ENCODE measurements at places on chromosomes 1 and 21.
A peak's percentile ranks its signal among the peaks of the same experiment; 100 is the strongest.

DNA sequence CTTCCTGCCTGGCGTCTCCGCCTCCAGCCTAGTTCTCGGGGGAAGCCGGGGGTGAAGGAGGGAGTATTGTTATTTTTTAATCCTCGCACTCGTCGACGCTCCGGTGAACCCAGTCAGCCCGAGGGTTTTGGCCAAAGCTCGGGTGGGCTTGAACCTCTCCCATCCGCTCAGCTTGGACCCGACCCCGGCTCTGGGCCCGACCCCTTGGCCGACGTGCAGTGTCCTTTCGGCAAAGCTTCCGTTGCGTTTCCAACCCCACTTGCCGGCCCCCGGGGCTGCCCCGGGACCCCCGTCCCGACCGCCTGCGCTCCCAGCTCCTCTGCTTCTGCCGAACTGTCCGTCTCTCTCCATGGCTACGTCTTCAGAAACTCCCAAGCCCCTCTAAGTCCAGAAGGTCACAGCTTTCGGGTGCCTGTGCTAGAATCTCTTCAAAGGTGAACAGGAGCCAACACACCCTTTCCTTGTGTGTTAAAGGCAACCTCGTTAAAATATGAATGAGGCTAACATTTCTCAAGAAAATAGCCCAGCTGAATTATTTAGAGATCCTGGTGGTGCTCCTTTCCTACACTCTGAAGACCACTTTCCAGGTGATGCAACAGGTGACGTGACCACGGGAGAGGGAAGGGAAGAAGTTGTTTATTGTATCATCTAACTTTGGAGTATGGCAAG lies 647 bp downstream of the DESI2 start:
- no peak for DNase-seq

DNA sequence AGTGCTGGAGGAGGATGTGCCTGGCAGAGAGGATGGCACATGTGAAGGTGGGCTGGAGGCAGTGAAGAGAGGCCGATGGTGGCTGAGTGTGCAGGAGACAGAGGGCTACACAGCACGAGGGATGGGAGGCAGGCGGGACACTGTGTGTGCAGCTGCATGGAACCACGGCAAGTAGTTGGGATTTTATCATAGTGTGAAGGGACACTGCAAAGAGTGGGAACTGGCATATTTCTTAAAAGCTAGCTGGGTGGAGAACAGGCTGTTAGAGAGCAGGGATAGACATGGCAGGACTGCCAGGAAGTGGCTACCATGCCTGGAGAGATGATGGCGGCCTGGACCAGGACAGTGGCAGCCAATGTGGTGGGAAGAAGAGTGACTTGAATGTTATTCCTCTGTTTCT lies 102.4 kb upstream of the TLR5 start:
- no peak for DNase-seq

GRCh38 chr1:241130881-241131280 lies 226.1 kb downstream of the RGS7 start:
- no peak for DNase-seq

DNA sequence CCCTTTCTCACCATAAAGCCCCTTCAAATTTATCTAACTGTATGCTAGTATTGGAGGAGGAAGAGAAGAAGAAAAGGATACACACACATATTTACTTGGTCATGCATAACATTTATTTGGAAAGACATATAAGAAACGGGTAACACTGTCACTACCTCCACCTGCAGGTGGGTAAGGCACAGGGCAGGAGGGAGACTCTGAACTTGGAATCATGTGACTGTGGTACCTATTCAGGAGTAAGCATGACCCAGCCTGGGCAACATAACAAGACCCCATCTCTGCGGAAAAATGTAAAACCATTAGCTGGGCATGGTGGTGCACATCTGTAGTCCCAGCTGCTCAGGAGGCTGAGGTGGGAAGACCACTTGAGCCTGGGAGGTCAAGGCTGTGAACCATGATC lies 1.4 kb upstream of the PADI6 start:
- no peak for DNase-seq

DNA sequence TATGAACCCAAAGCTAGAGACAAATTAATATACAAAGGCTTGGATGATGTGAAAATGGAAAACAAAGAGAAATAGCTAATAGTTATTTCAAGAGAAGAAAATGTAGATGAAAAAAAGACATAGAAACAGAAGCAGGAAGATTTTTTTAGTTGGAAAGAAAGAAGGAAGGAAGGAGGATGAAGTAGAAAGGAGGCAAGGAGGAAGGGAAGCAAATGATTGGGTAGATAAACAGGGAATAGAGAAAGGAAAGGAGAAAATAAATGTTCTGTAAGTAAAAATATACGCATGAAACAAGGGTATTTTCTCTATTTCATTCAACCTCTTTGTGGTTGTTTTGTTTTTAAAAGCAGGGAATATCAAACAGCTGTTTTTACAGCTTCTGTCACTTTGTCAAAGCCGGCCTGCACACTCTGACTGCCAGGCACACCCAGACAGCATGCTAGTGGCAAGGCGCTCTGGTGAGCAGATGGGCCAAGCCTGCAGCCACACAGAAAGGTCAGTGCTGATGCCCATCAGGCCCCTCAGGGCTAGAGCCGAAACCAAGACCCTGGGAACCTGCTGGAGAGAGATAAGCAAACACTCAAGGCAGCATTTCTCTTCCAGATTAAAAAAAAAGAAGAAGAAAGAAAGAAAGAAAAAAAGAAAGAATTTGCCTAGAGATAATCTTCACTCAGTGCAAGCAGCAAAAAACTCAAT lies 72.9 kb upstream of the CTTNBP2NL start:
- DNase-seq = no peak

DNA sequence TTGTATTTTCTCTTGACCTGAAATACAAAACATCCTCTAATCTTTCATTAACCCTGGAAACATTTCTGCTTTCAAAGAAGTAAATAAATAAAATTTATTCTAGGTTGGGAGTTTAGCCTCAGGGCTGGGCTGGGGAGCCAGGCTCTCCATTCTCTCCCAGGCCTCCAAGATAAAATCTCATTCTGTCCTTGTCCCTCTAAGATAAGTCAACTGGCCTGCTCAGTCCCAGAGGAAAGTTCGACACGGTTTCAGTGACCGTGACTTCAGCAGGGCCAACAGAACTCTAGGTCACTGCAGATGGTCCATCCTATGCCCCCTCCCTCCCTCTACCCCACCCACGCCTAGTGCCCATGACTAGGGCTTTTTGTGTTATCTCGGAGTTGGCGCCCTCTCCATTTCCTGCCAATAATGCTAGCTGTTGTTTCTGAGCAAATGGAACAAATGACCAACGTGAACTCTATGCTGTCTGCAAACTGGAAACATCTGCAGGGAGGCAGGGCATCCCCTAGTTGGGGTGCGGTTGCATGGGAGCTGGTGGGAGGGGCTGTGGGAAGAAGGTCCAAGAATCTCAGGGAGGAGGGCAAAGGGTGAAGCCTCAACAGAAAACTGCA lies 10.1 kb upstream of the ADORA3 start:
- DNase-seq = no peak

GRCh38 chr1:156134716-156135435 lies 18.5 kb upstream of the SEMA4A start:
- DNase-seq = no peak

DNA sequence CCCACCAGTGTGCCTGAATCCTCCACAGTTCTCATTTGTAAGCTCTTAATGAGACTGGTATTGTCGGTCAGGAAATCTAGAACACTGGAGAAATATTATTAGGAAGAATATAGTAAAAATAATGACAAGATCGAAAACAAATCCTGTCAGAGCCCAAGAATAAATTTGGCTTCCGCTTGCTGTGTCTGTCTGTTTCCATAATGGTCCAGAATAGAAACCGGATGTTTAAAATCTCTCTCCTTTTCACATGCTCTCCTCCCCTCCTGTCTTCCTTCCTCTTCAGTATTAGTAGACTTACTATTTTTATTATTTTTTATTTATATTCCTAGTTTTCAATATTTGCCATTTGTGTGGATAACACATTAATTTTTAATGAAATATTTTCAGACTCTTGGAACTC lies 187.7 kb downstream of the SDCCAG8 start:
- no peak for DNase-seq

DNA sequence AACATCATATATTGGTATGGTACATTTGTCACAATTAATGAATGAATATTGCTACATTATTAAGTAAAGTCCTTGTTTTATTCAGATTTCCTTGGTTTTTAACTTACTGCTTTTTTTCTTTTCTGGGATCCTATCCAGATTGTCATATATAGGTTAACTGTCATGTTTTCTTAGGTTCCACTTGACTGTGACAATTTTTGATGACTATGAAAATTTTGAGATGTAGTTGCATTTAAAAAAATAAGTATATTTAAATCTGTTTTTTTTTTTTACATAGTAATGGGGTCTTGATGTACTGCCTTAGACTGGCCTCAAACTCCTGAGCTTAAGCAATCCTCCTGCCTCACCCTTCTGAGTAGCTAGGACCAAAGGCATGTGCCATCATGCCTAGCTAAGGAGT lies 76.8 kb downstream of the ATP6V1G3 start:
- DNase-seq = no peak

DNA sequence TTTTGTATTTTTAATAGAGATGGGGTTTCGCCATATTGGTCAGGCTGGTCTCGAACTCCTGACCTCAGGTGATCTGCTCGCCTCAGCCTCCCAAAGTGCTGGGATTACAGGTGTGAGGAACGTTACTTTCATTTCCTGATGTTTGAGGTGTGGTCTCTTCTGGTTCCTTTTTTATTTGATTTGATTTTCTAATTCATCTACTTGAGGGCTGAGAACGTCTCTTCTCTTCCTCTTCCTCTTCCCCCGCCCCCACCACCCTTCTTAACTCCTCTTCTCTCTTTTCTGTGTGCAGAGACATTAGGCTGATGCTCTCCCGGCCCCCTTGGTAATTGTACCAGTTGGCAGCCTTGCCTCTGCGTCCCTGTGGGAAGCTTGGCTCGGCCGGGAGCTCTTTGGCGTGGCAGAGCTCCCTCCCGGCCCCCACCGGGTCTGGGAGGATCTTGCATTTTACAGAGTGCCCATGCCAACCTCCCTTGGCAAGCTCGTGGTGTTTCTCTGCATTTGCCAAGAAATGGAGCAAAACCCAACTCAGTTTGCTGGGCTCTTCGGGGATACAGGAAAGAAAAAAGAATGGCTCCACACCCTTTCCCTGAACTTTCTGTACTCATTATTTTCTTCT lies 19.9 kb downstream of the CRYAA start:
- DNase-seq = no peak

- DNase-seq = no peak
Observed at GRCh38 chr1:23116921-23117699, 51.5 kb downstream of the LUZP1 start.

GRCh38 chr1:173190101-173190936 lies 16.8 kb downstream of the TNFSF4 start:
- no peak for DNase-seq

DNA sequence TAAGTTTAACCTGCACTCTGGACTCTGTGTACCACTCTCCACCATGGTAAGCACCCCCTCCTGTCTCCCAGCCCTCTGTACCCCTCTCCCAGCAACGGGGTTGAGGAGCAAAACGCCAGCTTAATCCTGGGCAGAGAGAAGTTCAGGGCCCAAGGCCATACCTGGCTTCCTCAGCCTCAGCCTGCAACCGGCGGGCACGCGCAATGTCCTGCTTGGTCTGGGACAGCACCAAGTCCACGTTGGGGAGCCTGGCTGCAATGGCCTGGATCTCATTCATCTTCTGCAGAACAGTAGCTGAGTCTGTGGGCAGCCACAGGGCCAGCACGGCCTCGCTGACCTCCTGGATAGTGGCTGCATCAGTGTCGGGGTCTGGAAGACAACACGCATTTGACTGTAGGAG lies 33.9 kb downstream of the LAMB3 start:
- DNase-seq = no peak

DNA sequence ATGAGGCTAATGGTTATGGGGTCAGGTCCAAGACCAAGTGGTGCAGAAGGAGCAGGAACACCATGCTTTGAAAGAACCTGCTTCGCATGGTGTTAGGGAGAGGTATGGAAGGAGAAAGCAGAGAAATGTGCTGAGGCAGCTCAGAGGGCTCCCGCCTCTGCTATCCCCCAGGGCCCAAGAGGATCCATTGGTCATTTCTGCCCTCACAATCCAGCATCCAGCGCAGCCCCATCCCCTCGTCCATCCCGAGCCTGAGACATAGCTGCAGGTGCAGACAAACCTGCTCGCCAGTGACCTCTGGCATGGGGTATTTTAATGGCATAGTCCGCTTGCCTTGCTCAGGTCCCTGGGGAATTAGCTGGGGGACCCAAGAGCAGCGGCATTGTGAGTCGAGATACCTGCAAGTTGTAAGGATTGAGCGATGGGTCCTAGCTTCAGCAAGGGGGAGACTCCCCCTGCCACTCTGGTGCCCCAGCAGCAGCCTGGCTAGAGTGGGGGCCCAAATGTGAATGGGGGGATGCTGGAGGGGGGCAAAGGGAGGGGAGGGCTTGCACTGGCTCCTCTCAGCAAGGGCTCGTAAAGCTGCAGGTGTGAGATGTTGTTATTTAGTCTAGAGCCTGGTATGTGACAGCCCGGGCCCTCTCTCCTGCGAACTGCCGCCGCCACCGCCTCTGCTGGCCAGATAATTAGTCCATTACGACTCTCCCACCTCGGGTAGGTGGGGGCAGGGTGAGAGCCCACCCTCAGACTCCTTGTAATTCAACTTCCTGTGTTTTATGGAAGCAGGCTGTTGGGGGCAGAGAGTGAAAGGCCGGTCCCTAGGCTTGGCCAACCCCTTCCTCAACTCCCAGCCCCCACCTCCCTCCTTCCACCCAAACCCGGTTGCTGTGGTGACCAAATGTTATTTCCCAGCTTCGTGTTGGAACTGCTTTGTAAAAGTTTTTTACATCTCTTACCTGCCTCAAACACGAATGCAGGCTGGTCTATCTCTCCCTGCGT lies 118.8 kb downstream of the RNF220 start:
- DNase-seq = no peak

GRCh38 chr1:54965624-54966340 lies 14.6 kb upstream of the TMEM61 start:
- no peak for DNase-seq

DNA sequence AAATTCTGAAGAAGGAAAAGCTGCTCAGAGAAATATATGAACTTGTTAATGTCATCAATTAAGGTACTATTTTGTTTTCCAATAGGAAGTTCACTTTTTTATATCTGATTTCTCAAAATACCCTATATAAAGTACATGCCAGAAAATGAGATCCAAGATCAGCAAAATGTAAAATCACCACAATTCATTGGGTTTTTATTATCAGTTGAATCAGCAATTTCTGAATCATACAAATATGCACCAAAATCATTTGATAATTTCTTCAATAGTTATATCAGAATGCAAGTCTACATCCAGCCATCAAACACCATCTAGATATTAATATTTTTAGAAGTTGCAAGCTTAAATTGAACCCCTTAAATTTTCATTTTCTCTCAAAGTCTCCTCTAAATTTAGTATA lies 1293.4 kb upstream of the NCAM2 start:
- no peak for DNase-seq

DNA sequence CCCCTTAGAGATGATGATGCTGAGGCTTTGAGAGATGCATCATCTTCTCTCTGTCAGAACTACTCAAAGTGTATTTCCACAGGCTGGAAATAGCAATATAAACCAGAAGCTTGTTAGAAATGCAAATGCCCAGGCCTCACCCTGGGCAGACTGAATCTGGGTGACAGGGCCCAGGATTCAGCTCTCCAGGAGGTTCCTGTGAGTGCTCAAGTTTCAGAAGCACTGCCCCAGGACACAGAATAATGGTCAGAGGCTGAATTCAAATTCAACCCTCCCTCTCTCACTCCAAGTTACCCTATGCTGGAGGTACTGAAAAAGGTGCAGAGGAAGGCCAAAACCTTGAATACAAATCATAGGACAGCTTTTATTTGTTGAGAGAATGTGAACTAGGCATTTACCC lies 98.5 kb upstream of the NGF start:
- DNase-seq = no peak

GRCh38 chr1:86787621-86788020 lies 83.2 kb downstream of the SH3GLB1 start:
- DNase-seq = no peak

- DNase-seq = peak; percentile 66
Observed at GRCh38 chr1:153532769-153533599, 2.8 kb downstream of the S100A6 start.

GRCh38 chr1:220124542-220124941 lies 30.6 kb downstream of the IARS2 start:
- DNase-seq = no peak
